Posterior cingulate gyrus (tissue), 11 donors: ENCODE measurements at places on chromosomes 3 and 15.

GRCh38 chr3:126028096-126028495, 55.8 kb downstream of the SLC41A3 start:
- no peak for DNase-seq

DNA sequence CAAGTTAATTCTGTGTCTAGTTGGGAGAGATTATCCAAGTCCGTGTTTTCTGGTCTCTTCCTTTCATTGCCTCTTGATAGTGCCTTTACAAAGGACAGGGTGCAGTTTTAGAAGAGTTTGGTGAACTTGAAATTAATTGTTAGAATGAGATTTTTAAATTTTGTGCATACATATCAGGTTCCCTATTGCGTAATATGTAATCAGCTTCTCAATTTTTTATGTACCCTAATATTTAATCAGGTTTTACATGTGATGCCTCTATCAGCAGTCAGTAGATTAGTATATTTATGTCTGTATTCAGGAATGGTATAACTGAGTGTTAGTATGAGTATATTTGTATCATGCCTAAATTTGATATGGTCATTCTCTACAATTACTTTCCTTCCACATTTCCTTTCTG, 4.9 kb downstream of the SEC62 start:
- no peak for DNase-seq

- DNase-seq: no peak
These were observed 159.6 kb upstream of the GADL1 start for GRCh38 chr3:31054032-31054431.

- no peak for DNase-seq
These were observed 159.4 kb upstream of the GBE1 start for GRCh38 chr3:81920816-81921215.

GRCh38 chr3:62559831-62560445, 186.6 kb upstream of the FEZF2 start:
- DNase-seq: no peak

GRCh38 chr15:89330119-89330518, 4.5 kb downstream of the POLG start:
- DNase-seq: no peak

DNA sequence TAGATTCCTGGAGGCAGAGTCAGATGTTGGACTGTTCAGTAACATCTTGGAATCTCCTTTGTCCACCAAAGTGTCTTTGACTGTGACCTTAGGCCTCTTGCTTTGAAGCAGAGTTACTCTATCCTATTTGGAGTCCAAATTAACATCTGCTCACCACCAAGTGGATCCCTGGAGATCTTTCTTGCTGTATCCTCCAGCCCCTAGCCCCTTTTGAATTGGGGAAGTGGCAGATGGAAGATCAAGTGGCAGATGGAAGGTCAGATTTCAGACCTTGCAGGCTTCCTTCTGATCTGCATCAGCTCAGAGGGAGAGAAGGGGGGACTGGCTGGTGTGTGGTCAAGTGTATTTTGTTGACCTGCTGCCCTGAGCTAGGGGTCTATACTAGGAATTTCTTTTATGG, 125.0 kb upstream of the ROPN1 start:
- no peak for DNase-seq

GRCh38 chr15:56639631-56640030, 93.7 kb downstream of the ZNF280D start:
- DNase-seq: no peak

DNA sequence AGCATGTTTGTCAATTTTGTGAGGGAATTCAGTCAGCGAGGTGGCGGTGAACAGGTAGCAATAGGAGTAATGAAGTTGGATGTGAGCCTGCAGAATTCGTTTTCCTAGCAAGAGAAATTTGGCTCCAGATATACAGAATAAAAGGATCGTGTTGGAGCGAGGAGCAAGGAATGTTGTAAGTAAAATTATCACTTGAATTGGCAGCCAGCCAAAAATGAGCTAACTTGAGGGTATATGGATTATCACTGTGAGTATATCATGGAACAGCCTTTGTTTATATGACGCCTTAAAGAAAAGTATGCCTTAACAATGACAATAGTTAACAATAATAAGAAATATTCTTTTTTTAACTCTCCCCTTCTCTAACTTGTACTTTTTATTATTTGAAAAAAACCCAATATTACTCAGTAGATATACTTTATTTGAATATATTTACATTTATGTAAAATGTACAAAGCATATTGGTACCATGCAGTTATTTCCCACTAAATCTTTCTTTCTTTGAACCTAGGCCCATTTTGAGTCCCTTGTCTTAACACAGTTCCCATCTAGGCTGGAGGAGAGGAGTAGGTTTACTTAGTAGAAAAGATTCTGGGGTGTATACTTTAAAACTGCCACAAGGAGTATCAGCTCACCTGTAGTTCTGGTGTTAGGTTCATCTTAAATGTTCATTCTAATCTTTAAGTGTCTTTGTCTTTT, 29.3 kb downstream of the EPHA6 start:
- DNase-seq: no peak

DNA sequence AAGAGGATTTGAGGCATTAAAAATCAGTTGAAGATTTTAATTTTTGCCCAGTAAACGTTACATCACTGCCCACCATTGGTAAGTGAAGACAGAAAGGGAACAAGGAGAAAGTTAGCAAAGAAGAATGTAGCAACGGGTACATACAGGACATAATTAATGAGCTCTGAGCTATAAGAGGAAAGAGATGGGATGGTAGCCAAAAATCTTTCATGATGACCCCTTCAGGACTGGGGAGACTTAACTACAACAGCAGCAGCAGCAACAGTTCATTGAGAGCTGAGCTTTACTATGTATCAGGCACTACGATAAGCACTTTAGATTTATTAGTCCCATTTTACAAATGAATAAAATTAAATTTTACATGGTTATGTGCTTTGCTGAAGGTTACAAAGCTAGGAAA, 18.4 kb downstream of the EMC4 start:
- no peak for DNase-seq

- DNase-seq: no peak
These were observed 209.2 kb upstream of the NR2F2 start for GRCh38 chr15:96121086-96121920.

- no peak for DNase-seq
These were observed 469.6 kb upstream of the DPPA4 start for GRCh38 chr3:109806929-109807328.

DNA sequence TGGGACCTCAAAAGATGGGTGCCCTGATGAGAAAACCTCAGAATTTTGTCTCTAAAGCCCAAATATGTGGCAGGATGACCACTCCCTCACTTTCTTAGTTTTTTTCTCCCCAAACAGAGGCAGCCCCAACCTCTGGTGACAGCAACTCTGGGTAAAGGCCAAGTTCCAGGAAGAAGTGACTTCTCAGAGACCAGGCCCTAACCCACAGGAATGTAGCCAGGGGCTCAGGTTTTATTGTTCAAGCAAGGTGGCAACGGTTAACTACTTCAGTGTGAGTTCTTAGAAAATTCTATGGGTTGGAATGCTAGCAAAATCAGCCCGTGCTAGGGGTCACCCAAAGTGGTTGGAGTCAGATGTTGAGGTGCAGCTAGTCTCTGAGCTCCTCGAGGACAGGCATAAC, 5.1 kb upstream of the DNAJA4 start:
- no peak for DNase-seq

DNA sequence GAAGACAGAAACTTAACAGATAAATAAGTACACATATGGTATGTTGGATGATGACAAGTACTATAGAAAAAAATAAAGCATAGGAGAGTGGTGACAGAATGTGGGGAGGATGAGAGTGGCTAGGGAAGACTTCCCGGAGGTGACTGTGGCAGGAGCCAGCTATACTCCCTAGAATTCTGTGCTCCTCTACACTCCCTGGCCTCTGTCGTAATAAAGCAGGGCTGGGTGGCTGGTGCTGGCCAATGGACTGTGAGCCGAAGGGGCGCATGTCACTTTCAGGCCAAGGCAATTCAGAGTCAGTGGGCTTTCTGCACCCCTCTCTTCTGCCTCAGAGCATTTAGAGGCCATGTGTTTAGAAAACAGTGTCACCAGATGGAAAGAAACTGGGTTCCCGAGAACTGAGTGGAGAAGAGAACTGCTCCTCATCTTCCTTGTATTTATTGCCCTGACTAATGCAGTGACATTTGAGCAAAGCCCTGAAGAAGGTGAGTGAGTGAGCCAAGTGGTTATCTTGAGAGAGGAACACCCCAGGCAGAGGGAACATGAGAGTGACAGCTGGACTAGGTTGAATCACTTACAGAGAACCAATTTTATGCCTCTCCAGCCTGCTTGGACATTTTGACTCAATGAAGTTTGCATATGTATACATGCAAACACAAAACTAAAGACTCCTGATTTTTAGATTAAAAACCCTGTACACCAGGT, 5.2 kb upstream of the VPS8 start:
- DNase-seq: no peak

- no peak for DNase-seq
These were observed 473.7 kb upstream of the ROBO2 start for GRCh38 chr3:76566211-76566534.

- no peak for DNase-seq
These were observed 1.2 kb upstream of the ATRIP start for GRCh38 chr3:48445277-48445882.

- no peak for DNase-seq
These were observed 28.9 kb downstream of the PDCD10 start for GRCh38 chr3:167705840-167706239.

- no peak for DNase-seq
These were observed 9.4 kb upstream of the CMSS1 start for GRCh38 chr3:99808163-99808794.

GRCh38 chr3:106421426-106421825, 552.6 kb upstream of the CBLB start:
- no peak for DNase-seq

GRCh38 chr15:68195336-68196112, 9.6 kb downstream of the CALML4 start:
- no peak for DNase-seq

- no peak for DNase-seq
These were observed 53.5 kb upstream of the LEKR1 start for GRCh38 chr3:156772588-156773206.

DNA sequence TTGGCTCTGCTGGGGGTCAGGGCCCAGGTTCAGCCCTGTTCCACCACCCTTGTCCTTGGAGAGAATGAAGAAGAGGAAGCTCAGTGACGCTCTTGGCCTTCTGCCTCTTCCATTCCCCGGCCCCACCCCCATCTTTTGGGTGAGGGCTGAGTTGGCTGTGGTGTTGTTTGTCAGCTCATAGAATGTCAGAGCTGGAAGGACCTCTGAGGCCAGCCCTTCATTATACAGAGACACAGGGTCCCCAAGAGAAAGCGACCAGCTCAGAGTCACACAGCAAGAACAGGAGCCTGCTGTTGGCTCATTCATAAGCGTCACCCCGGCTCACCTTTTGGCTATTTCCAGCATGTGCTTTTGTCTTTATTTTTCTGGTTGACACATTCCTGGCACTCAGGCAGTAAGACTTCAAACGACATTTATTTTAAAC, 68.2 kb downstream of the AAGAB start:
- no peak for DNase-seq

GRCh38 chr3:152305075-152305474, 36.3 kb downstream of the MBNL1 start:
- no peak for DNase-seq

GRCh38 chr3:124812291-124813265, 74.6 kb downstream of the ITGB5 start:
- DNase-seq: no peak

GRCh38 chr3:115921711-115922110, 298.4 kb downstream of the GAP43 start:
- no peak for DNase-seq

GRCh38 chr3:171935261-171936123, 92.3 kb downstream of the TMEM212 start:
- no peak for DNase-seq

- DNase-seq: no peak
These were observed 53.0 kb upstream of the HES1 start for GRCh38 chr3:194082743-194083636.

- DNase-seq: no peak
These were observed 53.2 kb upstream of the PPARG start for GRCh38 chr3:12235691-12236090.

DNA sequence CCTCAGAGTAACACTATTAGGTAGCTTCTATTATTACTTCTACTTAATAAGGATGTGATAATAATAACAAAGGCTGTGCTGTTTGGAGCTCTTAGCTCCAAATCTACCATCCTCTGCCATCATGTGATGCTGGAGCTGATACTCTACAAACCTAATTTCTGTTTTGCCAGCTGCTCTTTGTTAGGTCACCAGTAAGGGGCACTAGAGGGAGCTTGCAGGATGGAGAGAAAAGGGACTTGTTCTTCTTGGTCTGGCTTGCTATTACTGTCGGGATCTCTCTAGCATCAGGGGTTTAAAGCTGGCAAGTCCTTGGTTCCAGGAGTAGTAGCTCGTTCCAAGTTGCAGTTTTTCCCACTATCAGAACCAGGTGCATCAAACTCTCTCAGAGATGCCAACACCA, 194.9 kb upstream of the KBTBD8 start:
- DNase-seq: no peak

DNA sequence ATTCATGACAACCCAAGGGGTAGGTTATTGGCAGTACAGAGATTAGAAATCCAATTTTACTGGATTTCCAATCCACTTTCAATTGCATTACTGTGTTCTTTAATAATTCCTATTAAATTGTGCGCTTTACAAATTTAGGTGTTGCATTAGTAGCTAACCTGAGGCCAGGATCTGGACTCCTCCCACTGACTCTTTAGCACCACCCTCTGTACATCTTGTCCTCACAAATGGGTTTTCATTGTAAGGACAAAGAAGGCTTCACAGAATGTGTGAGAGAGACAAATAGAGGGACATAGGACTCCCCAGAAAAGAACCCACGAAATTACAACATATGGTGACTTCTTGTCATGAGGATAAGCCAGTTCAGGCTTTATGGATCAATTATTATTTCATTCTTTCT, 643.1 kb upstream of the NAALADL2 start:
- DNase-seq: no peak
